Skeletal muscle cell (primary cell): ENCODE measurements at places on chromosomes 5 and 9.

- DNase-seq = peak; percentile 75
Observed at GRCh38 chr5:181191526-181192336, 13.3 kb downstream of the TRIM7 start.

GRCh38 chr9:134589748-134590147, 51.9 kb upstream of the COL5A1 start:
- DNase-seq = no peak

- DNase-seq = no peak
Observed at GRCh38 chr5:130805648-130806047, 359.4 kb downstream of the HINT1 start.

DNA sequence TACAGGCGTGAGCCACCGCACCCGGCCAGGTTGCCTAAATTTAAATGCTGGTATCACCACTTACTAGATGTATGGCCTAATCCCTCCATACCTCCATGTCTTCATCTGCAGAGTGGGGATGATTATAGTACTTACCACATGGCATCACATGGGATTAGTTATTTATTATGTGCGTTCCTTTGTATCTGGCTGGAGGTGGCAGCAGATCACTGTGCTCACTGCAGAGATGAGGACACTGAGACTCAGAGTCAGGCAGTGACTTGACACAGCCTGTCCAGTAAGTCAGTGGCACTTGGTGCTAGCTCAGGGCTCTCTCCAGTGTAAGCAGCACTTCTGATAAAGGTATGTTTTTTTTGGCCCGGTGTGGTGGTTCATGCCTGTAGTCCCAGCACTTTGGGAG, 38.4 kb upstream of the HAND1 start:
- DNase-seq = no peak

DNA sequence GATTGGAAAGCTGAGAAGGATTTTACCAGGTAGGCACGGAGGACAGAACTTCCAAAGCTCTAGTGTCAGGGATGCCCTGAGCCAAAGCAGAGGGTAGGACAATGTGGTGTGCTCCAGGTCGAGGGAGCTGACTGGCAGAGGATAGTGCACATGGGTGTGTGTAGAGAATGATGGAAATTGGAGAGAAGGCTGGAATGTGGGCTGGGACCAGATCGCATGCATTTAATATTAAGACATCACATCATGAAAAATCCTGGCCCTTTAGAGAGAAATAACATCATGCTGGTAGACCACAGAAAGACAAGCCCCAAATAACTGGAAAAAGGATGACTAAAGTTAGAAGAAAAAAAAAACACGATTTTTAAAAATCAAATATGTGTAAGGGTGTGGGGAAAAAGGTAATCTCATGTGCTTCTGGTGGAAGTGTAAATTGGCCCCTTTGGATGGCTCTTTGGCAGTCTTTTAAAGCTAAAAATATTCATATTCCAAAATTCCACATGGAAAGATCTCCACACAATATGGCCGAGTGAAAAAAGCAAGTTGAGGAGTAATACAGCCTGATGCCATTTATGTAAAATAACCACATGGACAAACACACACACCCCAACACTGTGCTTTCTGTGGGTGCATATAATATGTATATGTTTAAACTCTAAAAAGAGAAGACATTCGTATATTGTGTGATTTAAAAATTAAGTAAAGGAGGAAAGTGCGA, 67.0 kb upstream of the TGFBR1 start:
- no peak for DNase-seq

DNA sequence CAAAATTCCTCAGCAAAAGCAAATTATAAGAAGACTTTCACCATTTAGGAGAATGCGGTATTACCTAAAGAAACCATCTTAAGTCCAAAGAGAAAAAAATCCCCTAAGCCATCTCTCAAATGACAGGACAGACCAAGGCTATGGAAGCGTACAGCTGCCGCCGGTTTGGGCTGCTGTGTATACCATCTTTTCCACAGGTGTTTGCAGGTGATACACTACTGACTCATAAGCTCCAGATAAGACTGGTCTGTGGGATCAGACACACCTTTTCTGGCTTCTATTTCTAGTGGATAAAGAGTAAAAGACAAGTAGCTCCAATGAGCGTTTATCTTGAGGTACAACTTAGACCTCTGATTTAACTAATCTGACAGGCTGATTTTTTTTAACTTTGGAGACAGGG, 7.7 kb downstream of the CDKN2AIPNL start:
- DNase-seq = no peak

DNA sequence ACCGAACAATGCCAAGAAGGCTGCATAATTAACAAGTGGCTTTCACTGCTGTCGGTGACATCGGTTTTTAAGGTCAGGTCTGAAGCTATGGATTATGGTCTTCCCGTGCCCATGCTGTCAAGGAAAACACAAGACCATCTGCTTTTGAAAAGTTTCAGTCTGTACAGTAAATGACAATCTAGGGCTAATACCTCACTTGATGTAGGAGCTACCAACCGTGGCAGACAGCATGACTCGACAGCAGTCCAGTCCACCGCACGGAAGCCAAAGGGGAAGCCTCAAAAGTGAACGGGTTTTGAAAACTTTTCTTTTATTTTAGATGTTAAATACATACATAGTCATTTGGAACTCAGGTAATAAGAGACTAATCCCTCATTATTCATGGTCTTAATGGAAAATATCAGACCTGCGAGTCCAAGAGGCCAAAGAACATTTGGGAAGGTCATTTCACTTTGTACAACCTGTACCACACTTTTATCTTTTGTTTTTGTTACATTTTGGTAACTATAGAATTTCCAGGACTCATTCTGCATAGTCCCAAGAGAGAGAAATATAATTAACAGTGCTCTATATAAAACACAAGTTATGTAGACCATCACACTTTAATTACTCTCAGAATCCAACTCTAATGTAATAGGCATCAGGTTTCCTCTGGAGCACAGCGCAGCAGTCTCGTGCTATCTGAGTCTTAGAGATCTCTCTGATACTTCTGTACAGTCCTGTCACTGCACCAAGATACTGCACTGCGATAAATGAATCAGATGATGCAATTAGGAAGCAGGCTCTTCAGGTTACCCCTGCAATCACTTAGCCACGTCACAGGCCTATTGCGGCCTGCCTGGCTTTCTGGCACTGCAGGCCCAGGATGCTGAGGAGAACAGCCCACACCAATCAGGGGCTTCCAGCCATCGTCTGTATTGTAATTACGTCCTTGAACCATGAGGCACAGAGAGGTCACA, 184.9 kb downstream of the FANCC start:
- DNase-seq = no peak

DNA sequence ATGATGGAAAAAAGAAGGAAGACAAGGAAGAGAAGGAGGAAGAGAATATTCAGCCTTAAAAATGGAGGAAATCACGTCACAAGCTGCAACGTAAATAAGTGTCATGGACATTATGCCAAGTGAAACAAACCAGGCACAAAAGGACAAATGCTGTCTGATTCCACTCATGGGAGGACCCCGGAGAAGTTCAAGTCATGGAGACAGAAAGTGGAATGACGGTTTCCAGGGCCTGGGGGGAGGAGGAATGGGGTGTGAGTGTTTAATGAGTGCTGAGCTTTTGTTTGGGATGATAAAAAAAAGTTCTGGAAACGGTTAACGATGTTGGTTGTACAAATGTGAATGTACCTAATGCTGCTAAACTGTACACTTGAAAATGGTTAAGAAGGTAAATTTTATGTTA, 439.5 kb downstream of the GADD45G start:
- no peak for DNase-seq

DNA sequence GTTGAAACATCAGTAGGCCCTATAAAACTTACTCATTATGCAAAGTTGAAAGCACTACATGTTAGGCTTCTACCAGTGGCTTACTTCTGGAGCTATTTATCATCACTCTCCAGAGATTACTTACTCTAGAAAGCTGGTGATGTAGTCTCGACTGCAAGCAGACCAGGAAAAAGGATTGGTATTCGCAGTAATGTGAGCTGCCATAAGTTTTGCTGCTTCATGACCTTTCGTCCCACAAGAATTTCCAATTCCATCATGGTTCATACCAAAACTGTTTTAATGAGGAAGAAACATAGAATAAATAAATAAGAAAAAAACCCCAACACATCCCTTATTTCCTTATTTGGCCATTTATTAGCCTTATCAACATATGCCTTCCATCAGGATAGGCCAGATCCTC, 181.9 kb downstream of the ADAMTS6 start:
- peak; percentile 85 for DNase-seq

DNA sequence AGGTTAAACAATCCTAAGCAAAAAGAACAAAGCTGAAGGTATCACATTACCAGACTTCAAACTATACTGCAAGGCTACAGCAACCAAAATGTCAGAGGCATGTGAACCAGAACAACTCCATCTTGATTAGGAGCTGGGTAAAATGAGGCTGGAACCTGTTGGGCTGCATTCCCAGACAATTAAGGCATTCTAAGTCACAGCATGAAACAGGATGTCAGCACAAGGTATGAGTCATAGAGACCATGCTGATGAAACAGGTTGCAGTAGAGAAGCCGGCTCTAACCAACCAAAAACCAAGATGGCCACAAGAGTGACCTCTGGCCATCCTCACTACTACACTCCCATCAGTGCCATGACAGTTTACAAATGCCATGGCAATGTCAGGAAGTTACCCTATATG, 252.0 kb downstream of the RASEF start:
- peak; percentile 23 for DNase-seq
